ENCODE measurements at places on chromosomes 5 and 9.

GRCh38 chr5:156947925-156948324, 15.1 kb downstream of the TIMD4 start:
- no peak for DNase-seq

DNA sequence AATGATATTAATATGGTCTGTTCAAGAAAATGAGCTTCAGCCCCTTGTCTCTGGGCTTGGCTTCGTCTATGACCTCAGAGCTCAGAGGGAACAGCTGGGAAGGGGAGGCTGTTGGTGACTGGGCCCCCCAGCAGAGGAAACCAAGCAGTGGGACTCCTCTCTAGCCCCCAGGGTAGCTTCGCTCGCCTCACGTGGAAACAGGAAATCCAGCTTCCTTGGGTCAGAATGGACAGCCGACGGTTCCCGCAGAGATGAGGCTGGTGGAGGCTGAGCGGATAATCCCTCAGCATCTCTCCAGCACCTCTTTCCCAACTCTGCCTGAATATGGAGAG, 37.2 kb upstream of the ICE1 start:
- DNase-seq: no peak

GRCh38 chr9:137390553-137391410, 32.2 kb downstream of the EXD3 start:
- DNase-seq: no peak

DNA sequence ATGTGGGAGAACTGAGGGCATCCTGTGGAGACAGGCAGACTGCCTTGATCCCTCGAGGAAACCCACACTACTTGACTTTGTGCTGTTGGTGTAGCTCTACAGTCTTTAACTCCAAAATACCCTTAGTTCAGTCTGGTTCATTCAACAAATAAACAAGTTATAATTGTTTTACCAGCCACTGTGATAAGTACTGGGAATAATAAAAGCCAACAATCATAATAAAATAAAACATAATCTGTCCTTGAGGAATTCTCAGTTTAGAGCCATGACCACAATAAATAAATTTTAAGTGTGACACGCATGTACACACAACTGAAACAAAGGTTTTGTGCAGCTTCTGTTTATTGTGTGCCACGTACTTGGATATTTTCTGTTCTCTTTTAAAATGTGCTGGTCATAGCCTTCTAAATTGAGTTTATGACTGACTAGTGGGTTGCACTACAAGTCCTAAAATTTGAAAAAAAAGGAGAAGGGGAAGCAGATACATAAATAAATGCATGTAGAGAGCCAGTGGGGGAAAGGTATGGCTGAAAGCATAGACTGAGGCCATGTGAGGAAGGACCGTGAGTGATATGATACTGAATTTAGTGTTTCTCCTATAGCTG, 6.2 kb upstream of the SCAMP1 start:
- no peak for DNase-seq

- DNase-seq: no peak
Observed at GRCh38 chr5:28463728-28464127, 1425.3 kb upstream of the CDH9 start.

DNA sequence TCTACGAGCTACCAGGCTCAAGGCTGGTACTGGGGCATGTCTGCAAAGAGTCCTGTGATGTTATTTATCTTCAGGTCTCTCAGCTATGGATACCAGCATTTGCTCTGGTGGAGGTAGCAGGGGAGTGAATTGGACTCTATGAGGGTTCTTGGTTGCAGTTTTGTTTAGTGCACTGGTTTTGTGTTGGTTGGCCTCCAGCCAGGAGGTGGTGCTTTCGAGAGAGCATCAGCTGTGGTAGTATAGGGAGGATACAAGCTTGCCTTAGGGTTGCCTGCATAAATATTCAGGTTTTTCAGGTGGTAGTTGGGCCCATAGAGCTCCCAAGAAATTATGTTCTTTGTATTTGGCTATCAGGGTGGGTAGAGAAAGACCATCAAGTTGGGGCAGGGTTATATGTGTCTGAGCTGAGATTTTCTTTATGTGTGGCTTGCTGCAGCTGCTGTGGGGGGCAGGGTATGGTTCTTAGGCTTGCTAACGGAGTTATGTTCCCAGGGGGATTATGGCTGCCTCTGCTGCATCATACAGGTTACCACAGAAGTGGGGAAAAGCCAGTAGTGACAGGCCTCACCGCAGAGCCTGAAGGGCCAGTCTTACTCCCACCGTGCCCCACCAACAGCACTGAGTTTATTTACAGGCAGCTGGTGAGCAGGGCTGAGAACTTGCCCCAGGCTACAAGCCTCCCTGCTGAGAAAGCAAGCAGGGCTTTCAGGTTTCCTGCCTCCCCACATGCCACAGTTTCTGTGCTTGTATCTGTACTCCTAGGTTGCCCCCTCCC, 9.7 kb upstream of the RIOK2 start:
- no peak for DNase-seq

DNA sequence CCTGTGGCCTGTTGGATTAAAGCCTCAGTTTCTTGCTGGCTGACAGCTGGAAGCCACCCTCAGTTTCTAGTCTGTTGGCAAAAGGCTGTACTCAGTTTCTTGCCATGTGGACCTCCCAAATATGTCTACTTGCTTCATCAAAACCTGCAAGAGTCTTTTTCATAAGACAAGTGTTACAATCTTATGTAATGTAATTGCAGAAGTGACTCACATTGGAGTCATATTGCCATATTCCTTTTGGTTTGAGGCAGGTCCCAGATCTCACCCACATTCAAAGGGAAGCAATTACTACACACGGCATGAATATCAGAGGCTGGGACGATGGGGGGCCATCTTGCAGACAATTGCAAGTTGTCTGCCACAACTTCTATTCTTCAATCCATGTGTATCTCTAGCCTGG, 286.7 kb upstream of the IL12B start:
- no peak for DNase-seq

- DNase-seq: no peak
Observed at GRCh38 chr9:98826716-98827115, 19.2 kb downstream of the GALNT12 start.

DNA sequence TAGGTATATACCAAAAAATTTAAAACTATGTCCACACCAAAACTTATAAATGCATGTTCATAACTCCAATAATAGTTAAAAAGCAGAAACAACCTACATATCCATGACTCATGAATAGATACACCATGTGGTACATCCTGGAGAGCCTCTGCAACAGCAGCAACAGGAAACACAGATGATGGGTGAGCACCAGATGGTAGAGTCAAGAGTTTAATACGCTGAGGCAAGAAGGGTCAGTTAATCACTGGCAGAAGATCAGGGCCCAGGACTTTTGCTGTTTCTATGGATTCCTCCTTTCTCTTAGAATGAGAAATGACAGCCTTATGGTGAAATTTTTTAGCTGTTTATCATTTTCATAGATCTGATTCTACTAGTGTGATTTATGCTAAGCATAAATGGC, 351.8 kb upstream of the ADAMTSL1 start:
- no peak for DNase-seq

DNA sequence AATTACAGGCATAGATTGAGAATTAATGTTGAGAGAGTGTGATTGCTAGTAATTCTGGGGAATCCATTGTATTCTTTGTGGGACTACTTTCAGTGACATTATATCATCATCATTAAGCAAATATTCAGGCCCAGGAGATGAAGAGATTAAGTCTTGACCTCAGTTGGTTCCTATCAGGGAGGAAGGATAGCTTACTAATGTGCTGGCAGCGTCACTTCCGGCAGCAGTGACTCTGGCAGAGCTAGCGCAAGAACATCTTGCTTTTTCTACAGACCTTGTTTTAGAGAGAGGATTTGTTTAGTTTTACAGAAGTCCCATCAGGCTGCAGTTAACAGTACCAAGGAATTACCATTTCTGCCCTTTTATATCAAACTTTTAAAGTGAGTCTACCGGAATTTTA, 20.3 kb downstream of the OSTF1 start:
- no peak for DNase-seq

DNA sequence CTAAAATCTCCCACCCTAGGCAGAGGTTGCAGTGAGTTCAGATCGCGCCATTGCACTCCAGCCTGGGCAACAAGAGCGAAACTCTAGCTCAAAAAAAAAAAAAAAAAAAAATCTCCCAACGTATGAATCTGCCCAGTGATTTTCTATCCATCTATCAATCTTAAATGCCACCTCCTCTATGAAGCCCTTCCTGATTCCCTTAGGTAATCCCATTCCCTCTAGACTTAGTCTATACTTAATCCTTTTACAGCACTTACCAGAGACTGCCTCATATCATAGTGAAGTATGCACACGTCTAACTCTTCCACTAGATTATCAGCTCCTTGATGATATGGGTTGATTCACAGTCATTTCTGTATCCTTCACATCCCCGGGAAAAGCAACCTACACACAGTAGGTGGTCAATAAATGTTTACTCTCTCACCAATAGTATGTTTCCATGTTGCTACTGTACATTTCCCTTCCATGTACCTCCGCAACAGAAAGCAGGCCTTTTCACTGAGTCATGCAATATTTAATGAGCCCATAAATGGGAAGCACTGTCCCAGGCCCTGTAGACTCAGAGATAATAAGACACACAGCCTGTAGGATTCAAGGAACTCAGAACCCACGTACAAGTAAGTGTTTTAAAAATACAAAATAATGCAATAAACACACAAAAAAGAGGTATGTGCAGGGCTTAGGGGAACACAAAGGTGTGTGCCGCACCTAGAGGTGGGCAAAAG, 1.2 kb downstream of the DROSHA start:
- DNase-seq: no peak

GRCh38 chr5:8884029-8884428, 661.8 kb downstream of the SEMA5A start:
- no peak for DNase-seq
